ENCODE measurements at places on chromosomes 1 and 21.

DNA sequence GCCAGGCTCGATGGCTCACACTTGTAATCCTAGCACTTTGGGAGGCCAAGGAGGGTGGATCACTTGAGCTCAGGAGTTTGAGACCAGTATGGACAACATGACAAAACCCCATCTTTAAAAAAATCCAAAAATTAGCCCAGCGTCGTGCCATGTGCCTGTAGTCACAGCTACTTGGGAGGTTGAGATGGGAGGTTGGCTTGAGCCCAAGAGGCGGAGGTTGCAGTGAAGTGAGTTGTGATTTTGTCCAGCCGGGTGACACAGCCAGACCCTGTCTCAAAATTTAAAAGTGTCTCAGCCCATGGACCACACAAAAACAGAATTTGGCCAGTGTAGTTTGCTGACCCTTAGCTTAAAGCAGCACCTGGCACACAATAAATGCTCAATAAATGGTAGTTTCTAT lies 11.3 kb upstream of the TACSTD2 start:
- DNase-seq: no peak

GRCh38 chr21:14353231-14353630 lies 29.7 kb downstream of the HSPA13 start:
- no peak for DNase-seq

- DNase-seq: peak; percentile 21
Observed at GRCh38 chr1:6348511-6349191, 44.9 kb downstream of the ACOT7 start.

- DNase-seq: no peak
Observed at GRCh38 chr21:46055863-46056281, 42.0 kb upstream of the COL6A2 start.

GRCh38 chr1:168603501-168604110 lies 27.2 kb downstream of the XCL1 start:
- DNase-seq: peak; percentile 46

- DNase-seq: no peak
Observed at GRCh38 chr1:76038287-76039004, 36.1 kb upstream of the ST6GALNAC3 start.

DNA sequence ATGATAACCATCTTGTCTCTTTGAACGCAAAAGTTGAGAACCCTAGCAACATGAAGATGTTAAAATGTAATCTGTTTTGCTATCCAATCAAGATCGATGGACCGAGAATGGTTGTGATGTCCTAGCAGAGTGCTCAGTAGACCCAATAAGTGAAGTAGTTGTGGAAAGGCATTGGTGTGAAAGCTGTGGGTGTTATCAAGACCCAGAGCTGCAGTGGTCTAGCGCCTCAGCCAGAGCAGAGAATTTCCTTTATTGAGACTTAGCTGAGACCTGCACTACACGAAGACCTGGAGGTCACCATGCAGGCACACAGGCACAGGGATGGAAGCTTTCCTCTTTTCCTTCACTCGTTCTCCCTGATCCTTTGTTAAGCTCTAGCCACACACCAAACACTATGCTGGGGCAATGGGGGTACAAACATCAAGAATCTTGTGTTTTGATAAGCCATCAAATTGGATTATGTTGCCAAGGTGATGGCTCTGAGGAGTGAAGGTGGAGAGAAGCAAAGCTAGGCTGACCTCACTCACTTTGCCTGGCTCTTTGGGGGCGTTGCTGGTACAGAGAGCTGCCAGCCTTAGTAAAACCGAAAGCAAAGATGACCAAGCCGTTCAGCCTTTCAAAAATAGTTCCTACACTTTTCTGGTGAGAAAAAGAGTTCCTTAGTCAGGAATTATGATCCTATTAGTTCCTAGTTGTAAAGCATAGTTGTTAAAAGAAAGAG lies 24.1 kb downstream of the METTL13 start:
- no peak for DNase-seq

GRCh38 chr1:55854911-55855310 lies 639.7 kb upstream of the USP24 start:
- no peak for DNase-seq

GRCh38 chr1:213333121-213333520 lies 282.1 kb downstream of the RPS6KC1 start:
- DNase-seq: no peak

GRCh38 chr1:1272341-1273208 lies 1.1 kb downstream of the UBE2J2 start:
- DNase-seq: no peak

DNA sequence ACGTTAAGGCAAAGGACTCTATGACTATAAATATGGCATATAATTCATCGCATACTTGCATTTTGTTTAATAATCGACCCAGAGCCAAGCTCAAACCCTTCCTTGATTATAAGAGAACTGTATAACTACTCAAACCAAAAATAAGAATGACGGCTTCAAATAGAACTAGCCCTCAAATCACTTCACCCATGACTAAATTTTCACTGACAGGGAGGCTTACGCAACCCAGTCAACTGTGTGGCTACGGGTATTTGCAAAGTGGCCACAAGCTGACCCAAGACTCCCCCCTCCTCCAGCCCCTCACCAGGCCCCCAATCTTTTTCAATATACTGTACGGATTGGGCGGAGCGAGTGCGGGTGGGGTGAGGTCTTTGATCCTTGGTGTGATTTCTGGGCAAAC lies 268.3 kb downstream of the ASTN1 start:
- DNase-seq: no peak

DNA sequence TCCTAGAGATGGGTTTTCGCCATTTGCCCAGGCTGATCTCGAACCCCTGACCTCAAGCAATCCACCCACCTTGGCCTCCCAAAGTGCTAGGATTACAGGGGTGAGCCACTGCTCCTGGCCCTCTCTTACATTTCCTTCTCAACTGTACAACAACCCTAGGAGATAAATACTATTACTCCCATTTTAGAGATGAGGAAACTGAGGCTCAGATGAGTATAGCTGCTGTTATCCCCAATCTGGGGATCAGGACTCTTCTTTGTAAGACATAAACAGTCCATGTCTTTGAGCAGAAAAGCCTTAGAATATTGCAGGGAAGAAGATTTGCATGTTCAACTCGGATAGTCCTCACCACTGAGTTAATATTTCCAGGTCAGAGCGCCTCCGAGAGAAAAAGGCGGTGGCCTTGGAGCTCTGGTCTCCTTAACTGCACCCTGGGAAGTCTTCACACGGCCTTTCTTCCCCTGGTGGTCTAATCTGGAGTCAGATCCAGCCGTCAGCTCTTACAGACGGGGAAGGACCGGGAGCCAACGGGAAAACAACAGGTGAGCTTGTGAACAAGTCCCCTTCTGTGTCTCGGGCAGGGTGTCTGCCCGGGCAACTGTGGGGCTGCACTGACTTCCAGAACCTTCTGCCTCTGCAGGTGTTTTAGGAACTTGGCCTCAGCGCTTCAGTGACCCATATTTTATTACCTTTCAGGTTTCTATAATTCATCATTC lies 5.9 kb upstream of the OLIG1 start:
- no peak for DNase-seq

DNA sequence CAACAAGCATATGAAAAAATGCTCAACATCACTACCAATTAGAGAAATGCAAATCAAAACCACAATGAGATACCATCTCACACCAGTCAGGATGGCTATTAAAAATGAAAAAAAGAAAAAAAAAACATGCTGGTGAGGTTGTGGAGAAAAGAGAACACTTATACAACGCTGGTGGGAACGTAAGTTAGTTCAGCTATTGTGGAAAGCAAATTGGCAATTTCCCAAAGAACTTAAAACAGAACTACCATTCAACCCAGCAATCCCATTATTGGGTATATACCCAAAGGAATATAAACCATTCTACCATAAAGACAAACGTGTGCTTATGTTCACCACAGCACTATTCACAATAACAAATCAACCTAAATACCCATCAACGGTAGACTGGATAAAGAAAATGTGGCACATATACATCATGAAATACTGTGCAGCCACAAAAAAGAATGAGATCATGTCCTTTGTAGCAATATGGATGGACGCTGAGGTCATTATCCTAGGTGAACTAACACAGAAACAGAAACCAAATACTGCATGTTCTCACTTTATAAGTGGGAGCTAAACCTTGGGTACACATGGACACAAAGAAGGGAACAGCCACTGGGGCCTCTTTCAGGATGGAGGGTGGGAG lies 49.5 kb downstream of the LYST start:
- DNase-seq: no peak

- DNase-seq: no peak
Observed at GRCh38 chr1:22291494-22291893, 148.6 kb upstream of the WNT4 start.

- DNase-seq: no peak
Observed at GRCh38 chr1:96565546-96565945, 156.0 kb upstream of the PTBP2 start.

GRCh38 chr1:92315766-92316599 lies 17.1 kb downstream of the RPAP2 start:
- no peak for DNase-seq

DNA sequence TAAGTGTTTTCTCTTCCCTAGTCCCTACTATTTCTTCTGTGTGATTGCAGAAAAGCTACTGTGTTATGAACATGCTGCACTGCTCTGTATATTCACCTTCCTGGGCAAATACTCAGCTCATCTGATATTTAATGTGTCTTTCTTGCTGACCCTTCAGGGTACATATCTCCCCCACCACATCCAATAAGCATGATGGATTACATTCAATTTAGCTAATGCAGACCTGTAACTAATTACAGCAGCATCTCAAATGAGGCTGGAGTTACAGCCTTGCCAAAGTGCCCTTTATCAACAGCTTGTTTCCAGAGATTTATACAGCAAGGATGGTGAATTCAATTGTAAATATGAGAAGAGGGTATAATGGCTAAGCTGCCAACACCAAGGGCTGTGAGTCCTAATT lies 144.0 kb downstream of the KCNH1 start:
- DNase-seq: no peak

GRCh38 chr1:26524181-26524580 lies 5.4 kb upstream of the RPS6KA1 start:
- no peak for DNase-seq

- no peak for DNase-seq
Observed at GRCh38 chr1:2060535-2060934, 10.3 kb downstream of the PRKCZ start.

- DNase-seq: no peak
Observed at GRCh38 chr1:66359269-66359668, 174.7 kb upstream of the SGIP1 start.

DNA sequence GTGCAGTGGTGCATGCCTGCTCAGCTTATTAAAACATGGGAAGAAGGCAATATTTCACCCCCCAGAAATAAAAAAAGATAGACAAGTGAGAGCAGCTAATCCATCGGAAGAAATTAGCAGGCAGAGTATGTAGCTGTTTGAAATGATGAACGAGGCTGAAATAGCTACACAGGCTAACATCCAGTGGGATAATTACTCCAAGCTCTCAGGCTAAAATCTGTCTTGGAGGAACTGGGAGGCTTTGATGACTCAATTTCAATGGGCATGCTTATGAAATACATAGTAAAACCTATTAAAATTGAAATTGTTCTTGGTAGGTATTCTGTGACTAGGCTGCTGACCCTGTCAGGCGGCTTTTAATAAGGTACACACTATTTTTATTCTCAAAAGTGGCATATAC lies 84.1 kb upstream of the RRP15 start:
- DNase-seq: no peak

DNA sequence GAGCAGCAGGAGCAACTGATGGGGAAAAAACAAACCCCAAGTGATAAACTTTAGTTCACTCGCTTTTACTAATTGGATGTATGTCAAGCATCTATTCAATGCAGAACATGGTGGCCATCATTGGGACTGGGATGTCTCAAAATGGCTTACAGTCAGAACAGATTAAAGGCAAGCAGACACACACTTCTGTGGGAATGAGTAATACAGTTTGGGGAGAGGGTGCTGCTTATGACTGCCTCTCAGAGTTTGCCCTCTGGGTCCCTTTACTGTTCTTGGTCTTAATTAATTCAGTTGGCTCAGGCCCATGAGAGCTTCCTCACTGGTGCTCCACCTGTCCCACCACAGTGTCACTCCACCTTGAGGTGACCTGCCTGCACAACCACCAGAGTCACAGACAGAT lies 119.5 kb downstream of the TBX19 start:
- no peak for DNase-seq

- DNase-seq: no peak
Observed at GRCh38 chr1:22772014-22772413, 61.4 kb downstream of the EPHB2 start.

DNA sequence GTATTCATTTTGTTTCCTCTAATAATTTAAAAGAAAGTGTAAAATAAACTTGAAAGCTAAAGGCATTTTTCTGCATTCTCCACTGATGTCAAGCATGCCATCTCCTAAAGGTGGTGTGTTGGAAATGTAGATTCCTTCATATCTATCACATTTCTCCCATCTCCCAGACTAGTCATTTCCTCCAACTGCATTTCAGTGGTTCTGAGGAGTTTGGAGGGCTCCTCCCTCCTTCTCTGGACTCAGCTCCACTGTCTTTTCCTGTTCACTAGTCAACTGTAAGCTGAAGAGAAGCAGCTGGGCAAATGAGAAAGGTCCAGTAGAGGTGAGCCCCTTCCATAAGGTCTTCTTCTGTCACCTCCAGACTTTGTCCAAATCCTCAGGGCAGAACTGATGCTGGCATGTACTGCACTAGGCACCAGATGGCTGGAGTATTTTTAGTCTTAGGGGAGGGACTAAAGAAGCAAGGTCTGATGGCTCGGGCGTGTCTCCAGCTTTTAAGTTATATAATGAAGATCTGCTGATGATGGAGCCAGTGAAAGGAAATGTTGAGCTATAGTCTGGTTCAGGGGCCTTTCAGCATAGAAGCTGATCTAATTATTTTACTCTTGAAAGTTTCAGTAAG lies 186.1 kb downstream of the NTNG1 start:
- DNase-seq: no peak

DNA sequence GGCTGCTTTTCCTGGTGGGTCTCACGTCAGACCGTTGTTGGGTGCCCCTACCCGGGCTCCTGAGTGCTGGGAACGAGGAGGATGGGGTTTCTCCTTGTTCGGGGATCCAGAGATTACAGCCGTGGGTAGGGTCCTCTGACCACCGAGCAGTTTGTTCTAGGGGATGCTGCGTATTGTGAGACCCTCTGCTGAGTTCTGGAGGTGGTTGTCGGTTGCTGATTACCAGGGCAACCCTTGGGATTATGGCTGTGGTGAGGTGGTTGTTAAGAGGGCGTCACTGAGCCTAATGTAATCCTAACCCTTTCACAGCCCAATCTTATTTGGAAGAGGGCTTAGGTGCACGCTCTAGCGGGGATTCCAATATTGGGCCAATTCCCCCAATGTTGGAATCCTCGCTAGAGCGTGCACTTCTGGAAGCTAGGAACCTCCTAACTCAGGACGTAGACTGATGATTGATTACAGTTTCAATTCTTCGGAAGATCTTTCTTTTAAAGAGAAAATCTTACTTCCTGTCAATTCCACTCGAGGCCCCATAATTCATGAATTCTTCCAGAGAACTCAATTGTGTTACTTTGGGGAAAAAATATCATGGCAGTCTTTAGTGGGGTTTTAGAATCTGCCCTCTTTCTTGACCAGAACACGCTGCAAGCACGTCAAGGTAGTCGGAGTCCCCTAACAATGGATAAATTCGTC lies 483 bp downstream of the TCEANC2 start:
- DNase-seq: no peak

DNA sequence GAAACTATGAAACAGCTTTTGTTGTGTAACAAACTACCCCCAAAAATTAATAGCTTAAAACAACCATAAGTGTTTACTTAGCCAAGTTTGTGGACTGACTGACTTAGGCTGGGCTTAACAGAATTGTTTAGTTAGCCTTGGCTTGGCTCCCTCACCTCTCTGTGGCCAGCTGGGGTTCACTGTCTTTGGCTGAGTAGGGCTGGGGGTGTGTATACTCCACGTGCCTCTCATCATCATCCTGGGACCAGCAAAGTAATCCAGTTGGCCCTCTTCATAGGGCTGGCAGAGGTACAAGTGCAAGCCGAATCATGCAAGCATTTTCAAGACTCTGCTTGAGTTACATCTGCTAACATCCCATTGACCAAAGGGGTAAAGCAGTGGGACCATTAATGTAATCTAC lies 252.3 kb downstream of the BRINP2 start:
- no peak for DNase-seq

Data from stimulated activated naive CD4-positive, alpha-beta T cell treated with Interleukin-2 at 50 U/mL for 16 hours (primary cell).